ENCODE measurements at places on chromosomes 6 and 20.
A peak's percentile ranks its signal among the peaks of the same experiment; 100 is the strongest.

GRCh38 chr6:32642720-32643106, 5.5 kb downstream of the HLA-DQA1 start:
- no peak for DNase-seq
- H3K27ac ChIP-seq = no peak overlapping the region
- H3K36me3 ChIP-seq = no peaks in the 10 kb centered on the region
- H3K27me3 ChIP-seq = no peaks in the 10 kb centered on the region
- H3K4me3 ChIP-seq = no peak overlapping the region

DNA sequence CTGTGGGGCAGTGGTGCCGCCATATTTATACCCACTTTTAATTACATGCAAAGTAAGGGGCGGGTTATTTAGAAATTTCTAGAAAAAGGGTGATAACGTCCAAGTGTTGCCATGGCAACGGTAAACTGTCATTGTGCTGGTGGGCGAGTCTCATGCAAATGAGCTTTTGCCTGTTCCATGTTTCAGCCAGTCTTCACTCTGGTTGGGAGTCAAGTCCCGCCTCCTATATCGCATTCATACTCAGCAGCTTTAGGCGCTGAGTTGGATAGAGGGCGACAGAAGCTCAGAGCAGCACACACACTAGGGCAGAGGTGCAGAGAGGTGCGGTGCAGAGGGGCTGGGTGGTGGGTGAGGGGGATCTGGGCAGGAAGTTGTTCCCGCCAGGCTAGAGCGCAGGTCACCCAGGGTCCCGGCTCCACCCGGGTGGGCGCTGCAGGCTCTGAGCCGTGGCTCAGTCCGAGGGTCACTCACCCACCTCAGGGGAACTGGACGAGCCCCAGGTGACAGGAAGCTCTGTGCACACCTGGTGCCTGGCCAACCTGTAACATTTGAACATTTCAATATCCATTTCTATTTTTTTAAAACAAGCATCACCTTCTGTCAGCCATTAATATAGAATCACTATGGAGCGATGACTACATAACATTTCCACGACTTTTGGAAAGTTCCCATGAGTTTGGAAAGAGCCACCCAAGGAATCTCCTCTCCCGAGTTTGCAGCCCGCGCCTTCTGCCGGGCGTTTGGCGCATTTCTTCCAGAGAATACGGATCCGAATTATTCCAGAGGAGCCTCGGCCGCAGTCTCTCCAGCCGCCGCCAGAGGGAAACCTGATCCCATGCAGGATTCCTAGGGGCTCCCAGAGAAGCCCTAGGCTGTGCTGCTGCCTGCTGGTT, 89.1 kb upstream of the PHACTR3 start:
- no peak overlapping the region for H3K4me3 ChIP-seq
- no peak overlapping the region for H3K27ac ChIP-seq
- peaks cover 70% of the 10 kb centered on the region for H3K27me3 ChIP-seq
- H3K36me3 ChIP-seq = no peaks in the 10 kb centered on the region
- peak; percentile 60 for DNase-seq

GRCh38 chr20:39602649-39603048, 640.5 kb downstream of the DHX35 start:
- H3K4me1 ChIP-seq = no peaks in the 10 kb centered on the region
- no peaks in the 10 kb centered on the region for H3K27me3 ChIP-seq
- no peaks in the 10 kb centered on the region for H3K36me3 ChIP-seq
- H3K27ac ChIP-seq = no peak overlapping the region
- no peak overlapping the region for H3K4me3 ChIP-seq

DNA sequence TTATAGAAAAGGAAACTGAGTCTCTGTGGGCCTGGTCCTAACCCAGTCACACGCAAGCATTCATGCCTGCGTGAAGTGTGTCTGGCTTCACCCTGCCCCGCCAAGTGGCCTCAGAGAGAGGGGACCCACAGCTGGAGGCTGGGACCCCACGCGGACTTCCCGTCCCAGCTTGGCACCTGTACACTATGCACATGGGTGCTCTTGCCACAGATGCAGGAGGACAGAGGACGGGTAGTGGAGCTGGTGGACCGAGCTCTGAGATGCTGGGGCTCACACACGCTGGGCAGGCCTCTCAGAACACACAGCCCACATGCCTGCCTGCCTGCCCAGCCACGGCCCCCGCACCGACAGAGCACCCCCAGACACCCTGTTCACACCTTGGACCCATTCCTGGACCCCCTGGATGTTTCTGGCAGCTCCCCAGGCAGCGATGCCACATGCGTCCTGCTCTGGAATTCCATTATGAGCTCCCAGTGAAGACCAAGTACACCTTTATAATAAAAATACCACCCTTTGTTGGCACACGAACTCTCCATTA, 24.9 kb upstream of the SMOC2 start:
- peaks cover 26% of the 10 kb centered on the region for H3K27me3 ChIP-seq
- H3K27ac ChIP-seq = no peak overlapping the region
- DNase-seq = no peak

DNA sequence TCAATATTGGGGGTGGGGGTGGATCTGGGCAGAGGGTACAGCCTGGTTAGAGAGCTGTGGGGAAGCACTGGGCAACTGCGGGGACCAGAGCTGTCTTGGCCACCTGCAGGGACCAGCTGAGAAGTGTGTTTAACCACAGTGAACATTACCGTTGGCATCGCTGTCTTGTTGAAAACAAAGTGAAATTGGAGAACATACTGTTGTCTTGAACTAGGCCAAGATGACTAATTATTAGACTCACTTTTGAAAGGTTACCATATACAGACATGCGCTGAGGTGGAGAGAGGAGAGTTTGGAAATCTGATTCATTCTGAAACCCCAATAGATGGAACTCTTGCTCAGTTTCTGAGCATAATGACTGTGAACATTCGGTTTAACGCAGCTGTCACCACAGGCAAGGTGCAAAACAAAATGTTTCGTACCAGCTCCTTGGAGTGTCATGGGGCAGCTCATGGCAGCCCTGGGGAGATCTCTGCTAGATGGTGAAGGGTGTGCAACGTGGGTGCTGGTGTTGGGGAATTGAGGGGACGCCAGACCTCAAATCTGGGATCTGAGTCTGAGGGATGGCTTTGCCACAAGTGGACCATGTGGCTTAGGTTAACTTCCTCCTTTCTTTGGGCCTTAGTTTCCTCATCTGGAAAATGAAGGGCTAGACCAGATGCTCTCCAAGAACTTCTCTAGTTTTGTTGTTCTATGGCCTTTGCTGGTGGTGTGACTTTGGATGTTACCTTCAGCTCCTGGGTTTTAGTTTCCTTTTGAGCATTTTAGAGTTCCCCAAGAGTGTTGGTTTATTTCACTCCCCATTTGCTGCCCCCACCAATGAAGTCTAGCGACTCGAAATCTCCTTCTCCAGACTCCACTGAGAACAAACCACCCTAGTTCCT, 24.6 kb upstream of the GTSF1L start:
- no peaks in the 10 kb centered on the region for H3K36me3 ChIP-seq
- H3K4me3 ChIP-seq = no peak overlapping the region
- H3K27ac ChIP-seq = peak overlapping the region; percentile 67
- no peak for DNase-seq

DNA sequence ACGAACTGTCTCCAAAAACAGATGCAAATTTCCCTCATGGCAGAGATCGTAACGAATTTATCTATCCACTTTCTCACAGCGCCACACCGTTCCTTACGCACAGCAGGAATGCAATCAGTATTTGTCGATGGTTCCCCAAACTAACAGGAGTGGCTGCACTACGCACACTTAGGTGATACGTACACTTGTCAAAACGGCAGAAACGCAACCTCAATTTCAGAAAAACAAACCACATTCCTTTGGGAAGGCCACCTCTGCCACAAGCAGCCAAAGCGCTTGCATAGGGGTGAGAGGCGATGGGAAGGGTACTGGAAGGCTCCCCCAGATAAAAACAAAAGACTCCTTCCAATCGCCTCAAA, 638 bp downstream of the MDN1 start:
- peak overlapping the region; percentile 84 for H3K27ac ChIP-seq
- H3K4me1 ChIP-seq = peaks cover 12% of the 10 kb centered on the region
- no peaks in the 10 kb centered on the region for H3K36me3 ChIP-seq

DNA sequence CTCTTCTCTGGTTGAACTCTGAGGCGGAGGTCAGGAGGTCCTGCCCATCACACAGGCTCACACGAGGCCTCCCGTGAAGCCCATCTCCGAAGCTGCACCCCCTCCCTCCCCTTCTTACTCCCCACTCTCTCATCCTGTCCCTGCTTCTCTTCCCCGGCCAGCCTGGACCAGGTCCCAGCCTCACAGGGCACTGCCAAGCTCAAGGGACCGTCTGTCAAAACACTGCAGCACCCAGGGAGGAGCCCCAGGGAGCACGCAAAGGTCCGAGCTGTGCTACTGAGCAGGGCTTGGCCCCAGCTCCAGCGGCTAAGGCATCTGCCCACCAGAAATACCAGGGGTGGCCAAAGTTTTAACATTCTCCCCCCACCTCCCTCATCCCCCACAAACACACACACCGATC, 70.0 kb downstream of the PSMG4 start:
- no peak for DNase-seq
- H3K27me3 ChIP-seq = no peaks in the 10 kb centered on the region
- H3K4me3 ChIP-seq = no peak overlapping the region
- no peaks in the 10 kb centered on the region for H3K36me3 ChIP-seq

DNA sequence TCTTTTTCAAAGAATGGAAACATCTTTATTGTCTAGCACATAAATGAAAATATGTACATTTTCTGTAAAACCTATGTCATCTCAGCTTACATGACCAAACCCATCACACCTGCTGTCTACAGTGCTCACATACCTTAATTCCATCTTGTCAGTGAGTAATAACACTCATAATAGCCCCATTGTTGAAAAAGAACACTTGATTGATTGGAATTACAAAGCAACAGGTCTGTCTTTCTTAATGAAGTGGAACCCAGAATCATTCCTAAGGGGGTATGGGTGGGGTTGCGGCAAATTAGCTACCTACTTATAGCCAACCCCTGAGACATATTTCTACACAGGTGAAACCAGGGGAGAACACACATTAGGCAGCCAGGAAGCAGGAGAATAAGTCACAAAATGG, 20.2 kb downstream of the ADGRF4 start:
- H3K4me1 ChIP-seq = no peaks in the 10 kb centered on the region
- no peak overlapping the region for H3K4me3 ChIP-seq
- no peak for DNase-seq
- H3K27me3 ChIP-seq = no peaks in the 10 kb centered on the region
- no peak overlapping the region for H3K27ac ChIP-seq
- no peaks in the 10 kb centered on the region for H3K36me3 ChIP-seq

- no peak overlapping the region for H3K27ac ChIP-seq
- H3K27me3 ChIP-seq = peaks cover 4% of the 10 kb centered on the region
- no peaks in the 10 kb centered on the region for H3K4me1 ChIP-seq
- no peaks in the 10 kb centered on the region for H3K36me3 ChIP-seq
These were observed 40.6 kb downstream of the LBP start for GRCh38 chr20:38386851-38387250.

DNA sequence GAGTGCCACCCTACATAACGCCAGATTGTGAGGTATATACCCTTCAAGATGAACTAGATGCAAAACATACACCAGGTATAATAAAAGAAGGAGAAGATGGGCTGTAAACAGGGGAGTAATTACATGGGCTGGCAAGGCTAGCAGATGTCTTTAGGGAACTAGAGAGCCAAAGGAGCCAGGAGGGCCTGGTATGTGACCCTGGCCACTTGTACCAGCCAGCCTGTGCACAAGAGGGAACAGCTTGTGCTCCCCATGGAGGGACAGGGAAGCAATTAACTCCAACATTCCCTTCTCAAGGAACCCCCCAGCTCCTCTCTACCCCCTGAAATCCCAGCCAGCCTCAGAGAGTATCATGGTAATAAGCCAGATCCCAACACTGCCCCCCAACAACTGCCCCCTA, 139.9 kb downstream of the HIVEP2 start:
- peaks cover 9% of the 10 kb centered on the region for H3K4me1 ChIP-seq
- no peak for DNase-seq
- no peaks in the 10 kb centered on the region for H3K27me3 ChIP-seq
- H3K4me3 ChIP-seq = no peak overlapping the region
- no peak overlapping the region for H3K27ac ChIP-seq
- no peaks in the 10 kb centered on the region for H3K36me3 ChIP-seq

GRCh38 chr20:18224968-18225568, 63.3 kb upstream of the ZNF133 start:
- peak; percentile 16 for DNase-seq
- H3K27ac ChIP-seq = no peak overlapping the region
- H3K27me3 ChIP-seq = no peaks in the 10 kb centered on the region
- H3K4me3 ChIP-seq = no peak overlapping the region

- no peak overlapping the region for H3K4me3 ChIP-seq
- H3K27ac ChIP-seq = no peak overlapping the region
- H3K4me1 ChIP-seq = no peaks in the 10 kb centered on the region
These were observed 11.6 kb downstream of the PDCD2 start for GRCh38 chr6:170572704-170573466.

GRCh38 chr6:70531133-70531532, 35.6 kb upstream of the SDHAF4 start:
- peaks cover 23% of the 10 kb centered on the region for H3K36me3 ChIP-seq
- H3K27me3 ChIP-seq = no peaks in the 10 kb centered on the region
- H3K4me1 ChIP-seq = no peaks in the 10 kb centered on the region
- no peak overlapping the region for H3K27ac ChIP-seq
- no peak for DNase-seq
- no peak overlapping the region for H3K4me3 ChIP-seq

- H3K27ac ChIP-seq = peak within 1 kb of the TSS; percentile 8
- H3K4me1 ChIP-seq = peaks cover 2% of the 10 kb centered on the region
- H3K36me3 ChIP-seq = no peaks in the 10 kb centered on the region
These were observed at the start of gene ADAM33 for GRCh38 chr20:3681931-3682781. Gene ADAM33, minus strand, starts transcription at chr20:3682010. Its CDS starts 6 bp downstream, at chr20:3682004.

DNA sequence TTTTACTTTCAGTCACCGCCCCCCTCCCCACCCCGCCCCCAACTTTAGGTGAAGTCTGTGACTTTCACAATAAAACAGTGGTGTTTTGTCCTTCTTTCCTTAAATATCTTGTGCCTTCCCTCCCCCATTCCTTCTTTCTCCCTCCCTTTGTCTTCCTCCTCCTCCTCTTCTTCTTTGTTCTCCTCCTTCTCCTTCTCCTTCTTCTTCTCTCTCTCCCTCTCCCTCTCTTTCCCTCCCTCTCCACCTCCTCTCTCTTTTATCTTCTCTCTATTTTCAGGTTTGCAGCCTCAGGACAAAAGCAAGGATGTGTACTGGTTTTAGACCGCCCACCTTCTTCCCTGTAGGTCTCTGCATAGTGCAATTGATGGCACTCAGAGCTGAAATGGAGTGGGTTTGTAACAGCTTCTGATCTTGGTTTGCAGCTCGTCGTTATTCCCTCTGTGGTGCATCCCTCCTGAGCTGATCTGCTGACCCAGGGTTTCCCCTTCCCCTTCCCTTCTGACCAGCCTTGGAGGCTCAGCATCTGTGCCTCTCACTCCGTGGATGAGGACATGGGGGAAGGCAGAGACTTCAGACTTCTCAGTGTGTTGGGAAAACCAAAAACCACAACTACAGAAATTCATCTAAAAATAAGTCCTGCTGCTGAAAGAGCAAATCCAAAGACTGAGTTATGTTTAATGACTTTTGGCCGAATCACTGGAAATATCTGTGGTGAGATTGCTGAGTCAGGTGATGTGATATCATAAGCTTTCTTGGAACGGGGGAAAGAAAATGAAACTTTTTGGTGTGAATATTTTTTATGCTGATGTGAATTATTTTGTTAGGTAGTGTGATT, 6.9 kb downstream of the VGLL2 start:
- no peak overlapping the region for H3K27ac ChIP-seq
- H3K4me3 ChIP-seq = no peak overlapping the region
- H3K4me1 ChIP-seq = peaks cover 6% of the 10 kb centered on the region
- no peak for DNase-seq
- H3K36me3 ChIP-seq = no peaks in the 10 kb centered on the region
